LoVo (cell line): ENCODE measurements at places on chromosomes 6 and 20.
A peak's percentile ranks its signal among the peaks of the same experiment; 100 is the strongest.

DNA sequence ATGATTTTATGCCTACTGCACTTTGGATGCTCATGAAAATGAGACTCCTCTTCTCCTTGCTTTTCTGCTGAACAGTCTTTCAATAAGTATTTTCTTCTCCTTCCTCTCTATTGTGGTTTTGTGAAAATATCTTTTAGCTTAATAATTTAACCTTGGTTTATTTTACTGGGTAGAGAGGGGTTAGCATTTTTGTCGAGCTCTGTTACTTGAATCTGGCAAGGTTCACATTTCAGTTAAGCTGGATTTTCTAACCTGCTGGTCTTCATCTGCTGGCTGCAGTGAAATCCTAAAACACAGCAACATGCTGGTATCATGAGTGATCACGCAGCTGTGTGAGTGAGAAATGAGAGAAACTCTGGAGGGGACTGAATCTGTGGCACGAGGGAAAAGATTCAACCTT lies 222.7 kb upstream of the NOX3 start:
- DNase-seq = no peak

- no peak for DNase-seq
Observed at GRCh38 chr6:34922177-34922663, 33.2 kb downstream of the ANKS1A start.

GRCh38 chr6:114276783-114277182 lies 66.0 kb downstream of the HS3ST5 start:
- no peak for DNase-seq

- no peak for DNase-seq
Observed at GRCh38 chr6:25027221-25027916, 91.6 kb upstream of the RIPOR2 start.

GRCh38 chr6:165988757-165989456 lies 178.7 kb downstream of the TBXT start:
- no peak for DNase-seq

DNA sequence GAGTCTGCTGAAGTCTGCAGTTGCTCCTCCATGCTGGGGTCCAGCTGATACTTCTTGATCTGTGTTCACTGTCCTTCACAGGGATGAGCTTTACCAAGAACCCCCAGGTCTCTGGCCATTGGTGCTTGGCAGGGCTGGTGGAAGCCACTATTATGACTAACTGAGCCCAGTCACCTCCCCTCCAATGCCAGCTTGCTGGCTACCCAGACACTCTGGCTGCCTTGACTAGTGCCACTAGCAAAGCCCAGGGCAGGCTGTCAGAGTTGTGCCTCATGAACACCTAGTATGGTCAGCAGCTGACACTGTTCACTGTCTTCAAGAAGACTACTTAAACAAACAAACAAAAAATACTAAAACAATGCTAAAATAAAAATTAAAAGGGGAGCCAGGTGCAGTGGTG lies 8.8 kb downstream of the ASIP start:
- no peak for DNase-seq

GRCh38 chr6:142891454-142891853 lies 53.5 kb downstream of the HIVEP2 start:
- no peak for DNase-seq

DNA sequence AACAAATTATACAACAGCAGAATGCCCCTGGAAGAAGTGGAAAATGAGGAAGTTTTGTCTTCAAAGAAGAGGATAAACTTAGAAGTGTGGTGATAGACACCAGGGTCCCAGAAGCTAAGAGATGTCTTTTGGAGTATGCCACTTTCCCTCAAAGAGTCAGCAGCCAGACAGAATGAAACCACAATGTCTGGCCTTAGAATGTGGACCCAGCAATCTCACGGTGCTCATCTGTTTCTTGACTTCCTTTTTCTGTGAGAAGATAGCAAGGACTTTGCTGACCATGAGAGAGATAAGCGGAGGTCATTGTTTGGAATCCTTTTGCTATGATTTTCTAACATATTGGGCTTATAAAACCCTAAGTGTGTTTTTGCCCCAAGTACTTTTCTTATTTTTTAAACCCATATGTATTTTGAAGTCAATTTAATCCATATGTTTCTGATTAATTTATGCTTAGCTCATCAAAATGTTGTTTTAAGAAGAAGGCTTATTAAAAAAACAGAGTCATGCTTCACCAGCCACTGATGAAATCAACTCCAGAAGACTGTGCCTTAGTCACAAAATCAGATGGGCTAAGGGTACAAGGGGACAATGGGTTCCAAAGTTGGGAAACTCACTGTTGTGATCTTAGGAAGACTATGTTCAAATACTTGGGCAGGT lies 451.2 kb upstream of the JAG1 start:
- DNase-seq = no peak

DNA sequence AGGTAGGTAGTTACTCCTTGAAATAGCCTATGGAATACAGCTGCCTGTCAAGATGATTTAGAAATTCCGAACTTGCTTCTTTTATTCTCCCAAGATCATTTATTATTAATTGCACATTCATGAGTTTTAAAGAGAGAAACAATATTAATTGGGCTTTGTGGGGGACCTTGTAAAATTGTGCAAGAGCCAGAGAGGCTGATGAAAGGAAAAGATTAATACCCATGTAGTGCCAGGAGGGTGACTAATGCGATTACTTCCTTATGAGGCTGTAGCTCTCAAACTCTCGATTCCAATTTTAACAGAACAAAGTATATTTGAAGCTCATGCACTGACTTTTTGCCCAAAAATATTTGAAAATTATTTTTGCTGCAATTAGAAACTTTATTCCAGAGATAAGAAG lies 423.8 kb upstream of the ID4 start:
- DNase-seq = no peak

DNA sequence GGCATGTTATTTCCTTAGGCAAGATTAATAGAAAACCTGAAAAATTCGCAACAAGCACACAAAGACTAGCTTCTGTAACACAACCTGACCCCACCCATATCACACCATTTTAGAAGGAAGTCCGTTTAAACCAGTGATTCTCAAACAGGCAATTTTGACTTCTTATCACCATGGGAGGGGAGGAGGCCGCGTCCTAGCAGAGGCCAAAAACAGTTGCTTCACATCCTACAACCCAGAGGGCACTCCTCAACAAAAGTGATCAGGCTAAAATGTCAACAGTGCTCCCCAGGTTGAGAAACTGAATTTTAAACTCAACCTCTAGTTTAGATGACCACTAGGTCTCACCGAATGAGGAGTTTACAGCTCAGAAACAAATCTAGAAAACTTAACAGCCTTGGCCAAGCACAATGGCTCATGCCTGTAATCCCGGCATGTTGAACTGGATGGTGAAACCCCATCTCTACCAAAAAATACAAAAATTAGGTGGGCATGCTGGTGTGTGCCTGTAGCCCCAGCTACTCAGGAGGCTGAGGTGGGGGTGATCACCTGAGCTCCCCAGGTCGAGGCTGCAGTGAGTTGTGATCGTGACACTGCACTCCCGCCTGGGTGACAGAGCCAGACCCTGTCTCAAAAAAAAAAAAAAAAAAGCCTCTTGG lies 3.4 kb downstream of the SNX5 start:
- no peak for DNase-seq

DNA sequence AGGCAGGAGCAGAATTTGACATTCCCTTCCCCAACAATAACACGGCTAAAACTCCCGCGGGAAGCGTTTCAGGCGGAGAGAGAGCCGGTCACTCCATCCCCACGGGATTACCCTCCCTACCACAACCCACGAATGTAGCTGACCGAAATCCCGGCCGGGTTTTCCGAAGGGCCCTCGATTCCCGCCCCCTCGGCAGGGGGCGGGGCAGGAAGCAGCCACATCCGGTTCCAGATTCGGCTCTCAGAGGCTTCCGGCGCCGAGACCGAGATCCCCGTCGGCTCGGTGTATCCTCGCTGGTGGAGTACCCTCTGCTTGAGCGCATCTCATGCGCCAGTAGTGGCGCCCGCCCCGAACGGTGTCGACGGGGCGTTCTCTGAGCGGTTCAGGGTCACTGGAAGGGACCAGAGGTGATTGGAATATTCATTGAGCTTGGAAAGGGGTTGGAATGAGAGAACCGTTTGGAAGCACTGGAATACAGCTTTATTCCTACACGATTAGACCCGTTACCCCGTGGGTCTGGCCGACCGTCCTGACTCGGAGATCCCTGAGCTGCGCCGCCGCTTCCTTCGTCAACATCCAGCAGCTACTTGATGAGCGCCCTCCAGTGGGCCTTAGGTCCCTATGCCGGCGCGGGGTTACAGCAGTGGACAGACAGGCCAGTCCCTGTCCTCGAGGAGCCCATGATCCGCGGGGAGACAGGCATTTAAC lies 649 bp upstream of the RGL2 start:
- peak; percentile 92 for DNase-seq

GRCh38 chr6:5667737-5668136 lies 339.0 kb downstream of the NRN1 start:
- DNase-seq = no peak

DNA sequence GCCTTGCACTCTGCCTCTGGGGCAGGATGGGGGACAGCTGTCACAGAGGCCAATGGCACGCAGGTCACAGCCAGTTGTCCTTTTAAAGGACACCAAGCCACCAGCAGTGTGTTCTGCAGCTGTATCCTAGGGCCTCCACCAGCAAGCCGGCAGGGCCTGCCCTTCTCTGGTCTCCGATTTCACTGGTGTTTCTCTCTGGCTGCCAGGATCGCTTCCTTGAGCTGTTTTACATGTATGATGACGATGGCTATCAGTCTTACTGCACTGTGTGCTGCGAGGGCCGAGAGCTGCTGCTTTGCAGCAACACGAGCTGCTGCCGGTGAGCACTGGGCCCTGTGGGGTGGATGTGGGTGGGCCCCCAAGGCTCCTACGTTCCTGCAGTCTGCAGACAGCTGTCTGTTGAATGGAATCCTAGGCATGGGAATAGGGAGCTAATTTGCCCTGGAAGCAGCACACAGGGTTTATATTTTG lies 22.7 kb upstream of the MAPRE1 start:
- DNase-seq = no peak

DNA sequence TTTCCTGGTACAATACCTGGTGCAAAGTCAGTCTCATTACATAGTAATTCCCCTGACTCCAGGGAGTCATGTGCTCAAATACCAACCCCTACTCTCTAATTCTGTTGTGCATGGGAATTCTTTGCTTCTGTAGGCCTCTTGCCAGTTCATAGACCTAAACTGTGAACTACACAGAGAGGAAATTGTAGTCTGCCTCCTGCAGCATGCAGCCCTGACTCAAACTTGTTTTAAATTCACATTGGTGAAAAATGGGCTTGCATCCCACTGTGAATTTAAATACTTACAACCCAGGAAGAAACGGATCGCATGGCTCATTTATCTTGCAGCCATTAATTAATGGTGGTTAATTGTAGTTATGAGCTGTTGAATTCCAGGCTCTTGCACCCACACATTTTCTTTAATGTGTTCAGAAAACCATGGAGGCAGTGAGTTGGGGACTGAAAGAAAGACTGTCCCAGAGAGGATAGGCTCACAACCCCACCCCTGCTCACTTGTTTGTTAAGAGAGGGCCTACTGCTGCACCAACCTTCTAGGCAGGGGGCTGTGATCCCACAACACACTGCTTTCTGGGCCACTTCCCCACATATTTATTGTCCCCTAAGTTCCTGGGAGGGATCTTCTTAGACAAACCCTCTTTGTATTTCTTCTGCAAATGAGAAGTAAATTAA lies 579.1 kb downstream of the DHX35 start:
- DNase-seq = no peak

DNA sequence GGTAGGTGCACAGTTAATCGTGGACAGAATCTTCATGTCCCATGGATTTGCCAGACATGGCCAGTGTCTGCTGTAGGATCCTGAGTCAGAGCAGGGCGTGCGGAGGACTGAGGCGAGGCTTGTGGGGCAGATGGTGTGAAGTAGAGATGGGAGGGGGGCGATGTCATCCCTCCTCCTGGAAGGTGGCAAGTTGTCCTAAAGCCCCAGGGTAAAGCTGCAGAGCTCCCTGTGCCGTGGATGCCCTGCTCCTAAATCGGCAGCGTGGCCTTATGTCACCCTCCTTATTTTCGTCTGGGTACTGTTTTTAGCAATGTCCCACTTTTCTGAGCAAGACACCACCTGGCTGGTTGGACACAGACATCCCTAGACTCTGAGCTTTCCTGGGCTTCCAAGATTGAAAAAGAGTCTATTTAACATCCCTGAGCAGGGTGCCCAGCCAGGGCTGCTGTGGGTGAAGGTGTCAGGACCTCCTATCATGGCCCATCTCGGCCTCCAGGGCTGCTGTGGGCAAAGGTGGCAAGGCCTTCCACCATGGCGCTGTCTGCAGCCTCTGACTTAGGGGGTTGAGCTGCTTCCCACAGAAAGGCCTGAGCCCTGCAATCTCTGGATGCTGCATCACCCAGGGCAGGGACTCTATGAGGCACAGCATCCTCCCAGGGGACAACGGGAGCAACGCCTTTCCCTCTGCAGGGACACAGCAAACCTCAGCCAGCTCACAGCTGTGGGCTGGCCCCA lies 145.4 kb downstream of the TTLL2 start:
- no peak for DNase-seq

GRCh38 chr6:31822036-31822821 lies 5.3 kb upstream of the HSPA1B start:
- peak; percentile 62 for DNase-seq

DNA sequence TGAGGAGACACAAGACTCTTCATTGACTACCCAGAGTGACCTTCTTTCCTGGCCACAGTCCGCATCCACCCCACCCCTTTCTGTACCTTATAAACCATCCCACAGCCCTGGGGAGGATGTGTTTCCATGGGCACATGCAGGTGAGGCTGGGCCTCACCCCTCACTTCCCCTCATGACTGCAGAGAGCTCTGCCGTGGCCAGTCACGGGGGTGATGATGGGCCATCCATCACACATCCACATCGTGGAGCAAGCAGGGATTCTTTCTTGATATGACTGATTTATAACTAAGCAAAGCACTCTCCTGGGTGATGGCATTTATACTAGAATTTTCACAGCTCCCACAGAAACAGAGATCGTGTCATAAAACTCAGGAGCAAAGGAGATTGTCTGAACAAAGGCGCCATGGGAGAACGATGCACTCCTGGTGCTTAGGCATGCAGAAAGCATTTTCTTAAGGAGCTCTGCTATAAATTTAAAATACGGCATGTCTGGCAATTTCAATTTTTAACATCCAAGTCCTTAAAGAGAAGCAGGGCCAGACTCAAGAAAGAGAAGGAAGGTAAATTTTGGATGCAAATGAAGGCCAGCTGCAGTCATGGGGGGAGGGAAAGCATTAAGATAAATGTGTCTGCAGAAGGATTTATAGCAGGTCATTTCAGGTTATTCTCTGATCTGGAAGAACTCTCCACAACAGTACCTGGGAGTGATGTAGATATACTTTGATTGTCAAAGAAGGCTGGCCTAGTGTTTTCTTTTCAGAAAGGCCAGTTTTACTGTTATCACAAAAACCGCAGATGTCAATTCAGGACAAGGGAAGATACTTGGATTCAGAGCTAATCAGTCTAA lies 777.0 kb downstream of the C6orf118 start:
- DNase-seq = no peak

DNA sequence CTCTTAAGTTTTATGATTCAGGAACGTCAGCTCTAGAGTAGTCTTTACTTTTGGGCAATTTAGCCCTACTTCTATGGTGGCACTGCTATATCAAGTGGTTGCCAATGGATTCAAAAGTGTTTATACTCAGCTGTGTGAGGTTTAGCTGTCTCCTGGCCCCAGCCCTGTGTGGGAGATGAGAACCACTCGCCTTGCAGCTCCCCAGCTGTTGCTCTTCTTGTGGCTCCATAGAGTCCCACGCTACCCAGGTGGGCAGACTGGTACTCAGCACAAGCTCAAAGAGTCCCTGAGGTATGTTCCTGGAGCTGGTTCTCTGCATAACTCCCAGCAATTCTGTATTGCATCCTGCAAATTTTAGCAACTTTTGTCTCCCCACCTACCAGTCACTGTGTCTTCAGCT lies 59.6 kb downstream of the C6orf118 start:
- no peak for DNase-seq

- no peak for DNase-seq
Observed at GRCh38 chr20:63345328-63346100, 15.6 kb downstream of the CHRNA4 start.
